ENCODE measurements at places on chromosomes 4 and X. TPM values are rescaled to one million over a fixed set of nuclear protein-coding genes. Genes with fewer than 3 reads are reported as not detected.
A peak's percentile ranks its signal among the peaks of the same experiment; 100 is the strongest.

Gene CT47B1
- not detected for total RNA-seq

Gene VCX3A
- not detected for total RNA-seq

Gene KCND1
- total RNA-seq: 2.5 TPM

Gene ZCCHC13
- total RNA-seq: not detected

DNA sequence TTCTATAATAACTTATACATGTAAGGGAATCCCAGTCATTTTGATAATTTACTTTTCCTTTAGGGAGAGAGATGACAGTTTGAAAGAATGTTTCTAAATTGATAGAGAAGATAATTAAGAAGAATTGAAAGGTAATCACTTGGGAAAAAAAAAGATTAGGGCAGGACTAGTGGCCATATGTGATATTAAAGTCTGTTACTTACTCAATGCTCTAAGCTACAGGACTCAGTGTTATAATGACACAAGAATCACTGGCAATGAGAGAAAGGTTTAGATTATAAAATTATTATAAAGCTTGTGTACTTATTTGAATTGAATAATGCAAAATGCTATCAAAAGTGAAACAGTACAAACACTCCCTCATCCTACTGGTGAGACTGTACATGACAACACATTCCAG lies 265.3 kb downstream of the BANK1 start:
- DNase-seq: no peak

GRCh38 chr4:13521047-13521446 lies 23.3 kb downstream of the NKX3-2 start:
- DNase-seq: peak; percentile 43

GRCh38 chr4:10273030-10273429 lies 156.4 kb upstream of the WDR1 start:
- DNase-seq: no peak

DNA sequence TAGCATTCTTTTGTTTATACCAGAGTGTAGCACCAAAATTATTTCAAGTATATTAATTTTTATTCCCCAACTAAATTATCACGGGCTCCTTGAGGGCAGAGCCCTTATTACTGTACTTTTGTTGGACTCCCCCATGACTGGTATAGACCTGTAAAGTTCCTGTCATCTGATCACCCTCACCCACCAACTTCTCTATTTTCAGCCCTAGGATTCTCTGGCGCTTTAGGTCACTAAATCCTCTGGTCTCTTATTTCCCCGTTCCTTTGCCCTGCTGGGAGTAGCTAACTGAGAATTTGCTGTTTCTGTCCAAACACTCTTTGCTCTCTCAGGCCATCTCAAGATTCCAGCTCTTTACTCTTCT lies 3.2 kb upstream of the XKRX start:
- DNase-seq: no peak

- DNase-seq: no peak
These were observed 185.9 kb downstream of the DHRSX start for GRCh38 chrX:2314831-2315365.

GRCh38 chr4:158775091-158775651 lies 6.3 kb downstream of the FNIP2 start:
- DNase-seq: no peak

- DNase-seq: no peak
These were observed 105.3 kb upstream of the IGSF1 start for GRCh38 chrX:131394384-131394783.

DNA sequence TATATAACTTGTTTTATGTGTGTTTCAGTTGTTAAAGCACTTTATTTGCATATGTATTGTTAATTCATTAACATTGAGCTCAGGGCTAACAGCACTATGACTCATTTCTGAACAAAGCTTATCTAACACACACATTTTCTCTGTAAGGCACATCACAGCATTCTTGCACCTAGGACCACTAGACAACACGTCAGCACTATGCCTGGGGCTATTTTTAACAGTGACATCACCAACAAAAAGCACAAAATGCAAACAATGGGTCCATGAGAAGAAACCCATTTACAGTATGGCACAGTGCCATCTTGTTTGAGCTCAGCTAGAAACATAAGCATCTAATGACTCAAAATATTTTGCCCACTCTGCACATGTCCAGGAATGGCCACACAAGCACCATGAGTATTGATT lies 124.4 kb downstream of the RELL1 start:
- no peak for DNase-seq

DNA sequence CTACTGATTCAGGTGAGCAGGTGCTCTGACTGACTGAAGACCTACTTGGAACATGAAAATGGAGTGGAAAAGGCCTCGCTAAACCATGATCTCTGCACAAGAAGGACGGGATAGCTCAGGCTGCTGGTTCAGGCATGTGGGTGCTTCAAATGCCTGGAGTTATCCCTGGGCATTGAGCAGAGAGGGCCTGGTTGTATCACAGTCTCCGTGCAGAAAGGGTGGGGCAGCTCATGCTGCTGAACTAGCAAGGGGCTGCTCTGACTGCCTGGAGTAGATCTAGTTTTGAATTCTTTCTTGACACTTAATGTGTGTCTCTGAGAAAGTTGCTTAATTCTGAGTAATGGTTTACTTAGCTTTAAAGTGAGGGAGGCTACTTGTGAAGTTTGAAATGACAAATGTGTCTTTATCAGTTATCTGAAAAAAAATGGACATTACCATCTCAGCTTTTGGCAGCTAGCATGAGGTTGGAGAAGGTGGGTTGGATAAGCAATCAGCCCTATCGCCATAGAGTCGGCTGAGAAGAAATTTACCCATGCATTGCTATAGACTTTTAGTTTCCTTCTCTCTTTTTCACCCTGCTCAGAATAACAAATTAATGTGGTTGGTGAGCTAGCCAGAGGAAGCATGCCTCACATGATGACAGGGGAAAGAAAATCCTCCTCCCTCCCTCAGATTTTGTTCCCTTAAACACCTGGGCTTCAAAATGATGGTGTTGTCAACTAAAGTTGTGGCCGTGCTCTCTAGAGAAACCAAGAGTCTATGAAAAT lies 832.4 kb downstream of the STIM2 start:
- no peak for DNase-seq

DNA sequence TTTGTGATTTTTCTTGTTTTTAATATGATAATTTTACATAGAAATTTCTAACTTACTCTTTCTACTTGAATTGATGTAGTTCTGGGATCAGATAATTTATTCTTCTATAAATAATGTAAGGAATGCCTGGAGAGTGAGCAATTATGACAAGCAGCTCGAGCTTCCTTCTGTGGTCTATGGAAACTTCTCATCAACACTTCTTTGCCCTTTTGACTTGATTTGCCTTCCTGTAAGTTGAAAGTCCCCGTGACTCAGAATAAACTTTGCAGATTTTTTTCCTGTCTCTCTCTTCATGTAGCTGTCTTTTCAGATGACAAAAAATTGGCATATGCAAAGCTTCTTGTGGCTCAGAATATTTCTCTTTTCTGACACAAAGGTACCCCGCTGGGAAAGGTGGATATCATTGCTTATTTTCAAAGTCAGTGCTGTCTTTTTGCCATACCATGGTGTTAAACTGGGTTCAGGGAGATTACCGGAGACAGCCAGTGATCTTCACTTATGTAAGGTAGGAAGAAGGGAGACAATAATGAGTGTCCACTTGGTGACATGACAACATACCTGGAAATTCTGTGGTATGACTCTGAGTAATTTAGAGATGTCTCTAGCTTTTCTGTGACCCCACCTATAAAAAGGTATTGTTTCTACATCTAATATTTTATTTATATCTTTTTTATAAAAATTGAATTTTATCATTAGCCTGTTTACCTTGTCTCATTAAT lies 278.6 kb upstream of the GNPDA2 start:
- DNase-seq: no peak

- DNase-seq: no peak
These were observed 96.1 kb downstream of the ARHGAP24 start for GRCh38 chr4:85571008-85571407.

DNA sequence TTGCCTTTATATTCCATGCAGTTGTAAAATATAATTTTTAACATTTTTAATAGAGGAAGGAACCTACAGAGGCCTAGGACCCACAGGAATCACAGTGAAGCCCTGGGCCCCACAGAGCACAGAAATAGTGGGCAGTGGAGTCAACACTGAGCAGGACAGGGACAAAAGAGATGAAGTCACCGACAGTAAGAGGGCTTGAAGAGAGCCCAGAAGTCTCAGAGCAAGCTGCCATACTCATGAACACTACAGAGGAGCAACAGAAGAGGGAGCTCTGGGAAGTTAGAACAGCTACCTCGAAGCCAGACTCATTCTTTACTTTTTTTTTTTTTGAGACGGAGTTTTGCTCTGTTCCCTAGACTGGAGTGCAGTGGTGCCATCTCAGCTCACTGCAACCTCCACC lies 149.3 kb upstream of the TENM3 start:
- DNase-seq: no peak

GRCh38 chr4:86530183-86530582 lies 63.9 kb upstream of the PTPN13 start:
- DNase-seq: no peak

DNA sequence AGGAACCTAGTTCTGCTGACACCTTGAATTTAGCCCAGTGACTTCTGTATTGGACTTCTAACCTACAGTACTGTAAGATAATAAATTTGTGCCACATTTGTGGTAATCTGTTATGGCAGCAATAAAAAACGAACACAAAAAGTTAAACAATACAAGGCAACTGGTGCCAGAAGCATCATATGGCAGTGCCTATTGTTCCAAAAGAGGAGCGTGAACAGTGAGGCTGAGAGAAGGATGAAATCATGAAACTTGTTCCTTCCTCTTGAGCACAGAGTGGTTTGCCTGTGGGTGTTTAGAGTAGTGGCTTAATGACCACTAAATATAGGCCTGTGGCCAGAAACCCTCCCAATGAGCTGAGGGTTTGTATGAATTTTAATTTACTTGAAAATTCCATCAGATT lies 69.7 kb upstream of the PGRMC2 start:
- DNase-seq: no peak

DNA sequence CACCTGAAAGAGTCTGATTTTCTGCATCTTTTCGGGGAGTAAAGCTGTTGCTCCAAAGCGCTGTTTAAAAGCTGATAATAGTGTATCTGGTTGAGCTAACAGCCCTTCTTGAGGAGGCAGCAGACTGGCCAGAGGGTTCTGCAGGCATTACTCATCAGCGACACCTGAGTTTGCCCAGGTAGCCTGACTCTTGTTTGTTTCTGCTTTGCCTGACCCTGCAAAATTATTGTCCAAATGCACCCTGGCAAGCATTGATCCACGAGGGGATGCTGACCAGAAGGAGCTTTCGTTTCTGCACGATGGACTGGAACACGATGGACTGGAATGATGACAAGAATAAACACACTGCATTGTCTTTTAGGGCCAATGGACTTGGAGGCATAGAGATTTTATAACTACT lies 6.2 kb downstream of the CD99 start:
- DNase-seq: no peak

DNA sequence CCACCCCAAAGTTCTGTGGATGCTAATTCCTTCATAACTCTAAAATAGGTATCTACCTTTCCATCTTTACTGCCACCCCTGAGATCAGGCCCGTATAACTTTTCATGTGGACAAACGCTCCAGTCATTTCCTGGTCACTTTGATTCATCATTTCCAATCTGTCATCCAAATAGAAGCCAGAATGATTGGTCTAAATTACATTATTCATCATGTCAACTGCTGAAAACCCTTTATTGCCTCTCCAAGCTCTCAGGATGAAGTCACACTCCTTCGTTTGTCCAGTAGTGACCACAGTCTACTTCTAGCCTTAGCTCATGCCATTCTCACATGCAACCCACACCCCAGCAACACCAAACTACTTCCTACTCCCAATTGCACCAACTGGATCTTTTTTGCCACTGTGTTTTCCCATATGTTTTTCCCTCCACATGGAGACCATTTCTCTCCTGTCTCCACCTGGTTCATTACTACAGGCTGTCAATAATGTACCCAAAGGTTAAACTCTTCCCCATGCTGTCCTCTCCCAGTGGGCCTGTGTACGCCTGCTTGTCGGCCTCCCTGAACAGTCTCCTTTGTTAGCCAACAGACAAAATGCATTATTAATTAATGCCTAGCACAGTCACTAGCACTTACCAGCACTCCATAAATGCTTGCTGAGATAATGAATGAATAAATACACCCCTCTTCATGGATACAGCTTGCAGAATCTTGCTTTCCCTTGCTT lies 382.6 kb upstream of the NOCT start:
- no peak for DNase-seq

DNA sequence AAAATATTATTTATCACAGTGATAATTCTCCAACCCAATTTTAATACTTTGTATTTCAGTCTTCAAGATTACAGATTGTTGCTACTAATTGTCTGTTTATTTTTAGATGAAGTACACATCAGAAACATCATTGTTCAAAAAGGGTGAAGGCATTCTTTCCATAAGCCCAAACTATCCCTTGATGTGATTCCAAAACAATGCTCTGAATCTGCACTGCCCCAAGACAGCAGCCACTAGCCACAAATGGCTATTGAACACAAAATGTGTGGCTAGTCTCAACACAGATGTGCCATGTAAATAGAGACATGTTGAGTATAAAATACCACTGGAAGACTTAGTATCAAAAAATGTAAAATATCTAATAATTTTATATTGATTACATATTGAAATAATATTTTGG lies 150.7 kb upstream of the MAB21L2 start:
- DNase-seq: no peak

GRCh38 chr4:8010618-8011017 lies 71.0 kb upstream of the AFAP1 start:
- DNase-seq: no peak

All from activated CD4-positive, alpha-beta T cell treated with anti-CD3 and anti-CD28 coated beads, Interleukin-2, amount 10 ng/mL, durations not matched to agents 24 days and 14 days (primary cell).